Muscle of leg (tissue), 16 donors: ENCODE measurements at places on chromosomes 16 and 17. TPM values are rescaled to one million over a fixed set of nuclear protein-coding genes. Genes with fewer than 3 reads are reported as not detected.

The SHCBP1 gene
- total RNA-seq = 6.6 TPM

The SPNS2 gene
- 5.0 TPM for total RNA-seq

The TMEM98 gene
- total RNA-seq = 40.5 TPM

The CFAP119 gene
- 1.8 TPM for total RNA-seq

The C17orf78 gene
- total RNA-seq = not detected

The STXBP4 gene
- 10.6 TPM for total RNA-seq

The RSAD1 gene
- total RNA-seq = 23.9 TPM

The TAC4 gene
- total RNA-seq = 0.75 TPM

The KRTAP2-3 gene
- total RNA-seq = not detected

The RILP gene
- total RNA-seq = 5.7 TPM

The PABPN1L gene
- 0.04 TPM for total RNA-seq

The FOXN1 gene
- not detected for total RNA-seq

DNA sequence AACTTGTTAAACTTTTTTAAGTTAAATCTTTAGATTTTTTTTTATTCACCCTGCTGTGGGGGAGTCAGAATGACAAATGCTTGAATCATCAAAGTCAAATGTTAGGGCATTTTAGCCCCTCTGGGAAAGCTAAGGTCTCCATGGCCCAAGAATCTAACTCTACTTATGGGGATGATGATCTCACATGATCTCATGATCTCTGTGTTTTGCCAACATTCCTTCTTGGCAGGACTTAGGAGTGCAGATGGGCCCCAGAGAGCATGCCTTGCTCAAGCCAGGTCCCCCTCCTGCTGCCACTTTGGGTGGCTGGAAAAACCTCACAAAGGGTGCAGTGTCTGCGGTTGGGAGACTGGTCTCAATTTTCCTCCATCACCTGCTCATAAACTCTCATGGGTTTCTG is 108.6 kb downstream of the PRKCB start:
- no peak for DNase-seq

- no peak for DNase-seq
Observed at GRCh38 chr17:71055128-71055527, 885.8 kb downstream of the KCNJ2 start.

DNA sequence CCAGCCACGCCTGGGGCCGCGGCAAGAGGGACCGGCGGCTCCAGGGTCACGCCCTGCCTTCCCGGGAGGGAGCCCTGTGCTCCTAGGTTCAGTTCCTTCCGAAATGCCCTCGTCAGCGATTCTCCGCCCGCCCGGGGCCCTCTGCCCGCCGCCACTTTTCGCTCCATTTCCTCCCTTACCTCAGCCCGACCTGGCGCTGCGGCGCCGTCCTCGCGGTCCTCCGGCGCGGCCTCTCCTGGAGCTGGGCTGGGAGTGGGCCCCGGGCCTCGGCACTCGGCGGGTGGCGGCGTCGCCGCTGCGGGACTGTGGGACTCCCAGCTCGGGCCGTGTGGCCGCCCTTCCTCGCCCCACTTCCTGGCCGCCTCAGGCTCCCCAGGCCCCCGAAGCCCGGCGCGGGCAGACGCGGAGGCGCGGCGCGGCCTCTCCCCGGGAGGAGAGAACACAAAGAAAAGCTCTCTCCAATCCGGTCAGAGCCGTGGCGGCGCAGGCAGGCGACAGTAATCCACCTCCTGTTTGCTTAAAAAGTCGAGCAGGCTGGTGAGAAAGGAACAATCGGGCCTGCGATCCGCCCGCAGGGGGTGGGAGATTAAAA is 1.6 kb downstream of the BAHCC1 start:
- DNase-seq = no peak

DNA sequence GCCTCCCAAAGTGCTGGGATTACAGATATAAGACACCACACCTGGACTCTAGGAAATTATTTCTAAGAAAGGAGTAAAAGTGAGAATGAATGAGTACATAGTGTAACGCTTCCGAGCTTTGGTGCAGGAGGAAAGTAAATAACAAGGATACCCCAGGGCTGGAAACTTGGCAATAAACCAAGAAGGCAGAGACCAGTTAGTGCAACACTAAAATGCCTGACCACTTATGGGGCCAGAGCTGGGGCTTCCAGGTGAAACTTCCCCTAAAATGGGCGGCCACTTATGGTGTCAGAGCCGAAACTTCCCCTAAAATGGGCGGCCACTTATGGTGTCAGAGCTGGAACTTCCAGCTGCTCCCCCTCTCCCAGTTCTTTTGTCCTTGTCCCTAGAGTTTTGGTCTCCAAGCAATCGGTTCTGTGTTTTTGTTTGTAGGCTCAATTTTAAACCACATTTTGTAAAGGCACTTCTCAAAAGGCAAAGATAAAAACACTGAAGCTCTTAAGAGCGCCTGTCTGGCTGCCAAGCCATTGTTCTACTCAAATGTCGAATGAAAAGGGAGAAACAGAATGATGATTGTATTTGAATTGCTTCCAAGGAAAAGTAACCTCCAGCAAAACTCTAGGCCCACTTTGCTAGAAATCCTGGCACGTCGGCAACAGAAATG is 63.9 kb downstream of the NXN start:
- peak; percentile 96 for DNase-seq

DNA sequence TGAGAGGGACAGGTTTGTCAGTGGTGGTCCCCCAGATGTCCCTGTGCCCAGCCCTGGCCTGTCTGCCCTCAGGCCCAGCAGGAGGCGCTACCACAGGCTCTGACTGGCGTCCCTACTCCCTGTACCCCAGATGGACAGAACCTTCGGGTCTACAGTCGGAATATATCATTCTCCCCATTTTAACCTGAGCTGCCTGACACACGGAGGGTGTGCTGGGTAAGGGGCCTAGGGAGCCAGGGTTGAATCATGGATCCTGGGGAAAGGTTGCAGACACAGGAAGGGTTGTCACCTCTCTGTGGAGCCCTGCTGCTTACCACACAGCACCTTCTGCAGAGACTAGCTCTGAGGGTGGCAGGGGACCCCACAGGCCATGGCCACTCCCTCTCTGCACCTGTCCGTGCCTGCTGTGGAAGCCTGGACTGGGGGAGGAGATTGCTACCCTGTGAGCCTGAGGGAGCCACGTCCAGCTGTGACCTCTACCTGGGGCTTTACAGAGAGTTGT is 162.2 kb upstream of the ZNF267 start:
- no peak for DNase-seq

- DNase-seq = no peak
Observed at GRCh38 chr16:68802190-68802589, 41.1 kb upstream of the TANGO6 start.

DNA sequence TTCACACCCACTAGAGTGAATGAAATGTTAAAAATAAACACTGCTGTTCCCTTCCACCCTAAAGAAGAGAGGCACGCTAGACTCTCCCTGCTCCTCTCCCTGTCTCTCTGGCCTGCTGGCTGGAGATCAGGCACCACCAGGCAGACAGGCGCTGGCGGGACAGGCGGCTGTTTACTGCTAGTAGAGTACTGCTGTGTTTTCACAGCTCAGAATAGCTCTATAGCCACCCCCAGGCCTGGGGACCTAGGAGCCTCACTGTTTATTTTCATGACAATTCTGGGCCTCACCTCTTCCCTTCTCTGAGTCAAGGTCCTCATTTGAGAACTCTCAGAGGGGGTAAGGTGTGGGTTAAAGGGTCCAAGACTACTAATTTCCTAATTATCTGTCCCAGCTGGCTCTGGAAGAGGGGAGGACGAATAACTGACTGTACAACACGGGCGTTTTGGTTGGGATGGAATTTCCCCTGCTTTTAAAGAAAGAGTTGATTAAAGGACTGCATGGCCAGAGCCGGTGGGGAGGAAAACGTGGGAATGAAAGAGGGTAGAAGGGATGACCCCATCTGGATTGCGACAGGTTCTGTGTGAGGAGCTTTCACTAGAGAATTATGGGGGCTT is 9.0 kb upstream of the G6PC1 start:
- peak; percentile 52 for DNase-seq

DNA sequence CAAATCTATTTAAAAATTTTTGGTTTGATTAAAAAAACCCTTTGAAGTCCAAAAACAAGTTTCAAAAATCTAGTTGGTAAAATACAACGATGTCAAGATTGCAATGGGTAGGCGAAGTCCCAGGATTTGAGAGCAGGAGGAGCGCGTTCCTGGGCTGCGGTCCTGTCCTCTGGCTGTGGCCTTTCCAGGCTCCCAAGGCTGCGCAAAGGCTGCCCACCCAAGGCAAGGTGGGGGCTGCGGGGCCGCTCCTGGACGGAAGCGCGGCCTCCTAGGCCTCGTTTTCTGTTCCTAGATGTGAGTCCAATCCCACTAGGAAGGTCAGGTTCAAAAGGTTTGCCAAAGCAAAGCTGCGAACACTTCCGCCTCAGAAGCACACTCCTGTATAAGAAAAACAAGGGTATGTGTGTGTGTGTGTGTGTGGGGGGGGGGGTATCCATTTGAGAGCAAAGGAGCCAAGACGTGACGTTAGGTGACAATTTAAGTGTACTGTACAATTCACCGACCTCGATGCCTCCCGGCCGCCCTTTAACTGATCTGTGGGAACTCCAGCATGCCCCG is 9.2 kb downstream of the AHSP start:
- no peak for DNase-seq

DNA sequence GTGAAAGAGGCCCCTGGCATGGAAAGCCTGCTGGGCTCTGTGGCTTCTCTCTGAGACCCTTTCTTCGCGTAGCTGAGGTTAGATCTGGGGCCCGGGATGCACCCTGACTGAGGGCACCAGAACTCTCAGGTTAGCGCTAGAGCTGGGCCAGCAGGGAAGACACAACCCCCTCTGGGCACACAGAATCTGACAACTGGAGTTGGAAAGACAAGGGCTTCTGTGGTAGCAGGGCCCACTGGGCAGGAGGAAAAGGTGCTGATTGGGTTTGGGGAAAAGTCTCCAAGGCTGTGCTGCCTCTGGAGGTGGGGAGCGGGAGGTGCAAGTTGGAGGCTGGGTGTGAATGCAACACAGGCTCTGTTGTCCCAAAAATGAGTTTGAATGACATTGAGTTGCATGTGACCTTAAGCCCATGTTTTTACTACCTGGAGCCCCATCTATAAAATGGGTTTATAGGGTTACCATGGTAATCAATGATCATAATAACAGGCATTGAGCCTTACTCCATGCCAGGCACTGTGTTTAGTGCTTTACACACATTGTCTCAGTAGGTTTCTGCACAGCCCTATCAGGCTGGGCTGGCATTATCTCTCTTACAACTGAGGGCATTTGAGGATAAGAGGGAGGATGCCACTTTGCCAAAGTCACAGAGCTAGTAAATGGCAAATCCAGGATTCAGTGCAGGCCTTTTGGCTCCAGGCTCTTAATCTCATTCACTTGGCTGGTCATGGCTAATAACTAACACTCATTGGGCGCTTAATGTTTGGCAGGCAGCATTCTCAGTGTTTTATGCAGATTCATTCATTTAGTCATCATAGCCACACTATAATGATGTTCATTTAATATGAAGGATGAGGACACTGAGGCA is 9.5 kb upstream of the IGFBP4 start:
- DNase-seq = no peak

DNA sequence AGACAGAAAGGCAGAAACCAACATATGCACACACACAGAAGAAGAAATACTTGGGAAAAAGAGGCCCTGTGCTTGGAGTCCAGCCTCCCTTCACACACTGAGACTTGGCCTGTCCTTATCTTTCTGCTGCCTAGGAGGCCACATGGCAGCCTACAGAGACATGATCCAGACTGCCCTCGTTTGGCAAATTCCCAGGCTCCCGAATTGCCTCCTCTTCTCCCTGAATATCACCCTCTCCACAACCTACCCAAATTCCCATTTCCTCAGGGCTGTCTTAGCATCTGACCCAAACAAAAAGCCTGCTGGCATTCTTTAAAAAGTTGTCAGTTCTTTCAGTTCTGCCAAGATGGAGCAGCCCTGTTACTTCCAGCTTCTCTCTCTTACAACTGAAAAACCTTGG is 59.8 kb downstream of the DNAH17 start:
- DNase-seq = no peak

DNA sequence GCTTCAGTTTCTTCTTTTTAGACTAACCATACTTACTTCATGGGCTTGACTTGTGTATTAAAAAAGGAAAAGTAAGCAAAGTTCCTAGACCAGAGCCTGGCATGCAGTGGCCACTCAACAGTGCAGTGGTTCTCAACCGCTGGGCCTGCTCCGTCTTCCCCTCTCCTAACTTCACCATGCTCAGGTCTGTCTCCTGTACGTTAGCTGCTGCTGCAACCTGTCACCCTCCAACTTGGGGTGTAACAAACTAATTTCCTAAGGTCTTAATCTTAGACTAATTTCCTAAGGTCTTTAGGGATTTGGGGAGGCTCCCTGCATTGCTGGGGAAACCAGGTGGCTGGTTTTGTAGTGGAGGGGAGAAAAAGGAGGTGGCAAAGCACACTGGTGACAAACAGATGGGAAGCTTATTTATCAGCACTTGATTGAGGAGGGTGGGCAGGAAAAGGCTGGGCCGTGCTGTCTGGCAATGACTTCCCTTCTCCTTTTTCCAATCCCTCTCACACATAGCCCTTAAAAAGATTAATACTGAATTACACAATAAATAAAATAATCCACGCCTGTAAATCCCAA is 2.2 kb upstream of the ARL4D start:
- no peak for DNase-seq

- DNase-seq = no peak
Observed at GRCh38 chr17:72603420-72604242, 482.8 kb downstream of the SOX9 start.

DNA sequence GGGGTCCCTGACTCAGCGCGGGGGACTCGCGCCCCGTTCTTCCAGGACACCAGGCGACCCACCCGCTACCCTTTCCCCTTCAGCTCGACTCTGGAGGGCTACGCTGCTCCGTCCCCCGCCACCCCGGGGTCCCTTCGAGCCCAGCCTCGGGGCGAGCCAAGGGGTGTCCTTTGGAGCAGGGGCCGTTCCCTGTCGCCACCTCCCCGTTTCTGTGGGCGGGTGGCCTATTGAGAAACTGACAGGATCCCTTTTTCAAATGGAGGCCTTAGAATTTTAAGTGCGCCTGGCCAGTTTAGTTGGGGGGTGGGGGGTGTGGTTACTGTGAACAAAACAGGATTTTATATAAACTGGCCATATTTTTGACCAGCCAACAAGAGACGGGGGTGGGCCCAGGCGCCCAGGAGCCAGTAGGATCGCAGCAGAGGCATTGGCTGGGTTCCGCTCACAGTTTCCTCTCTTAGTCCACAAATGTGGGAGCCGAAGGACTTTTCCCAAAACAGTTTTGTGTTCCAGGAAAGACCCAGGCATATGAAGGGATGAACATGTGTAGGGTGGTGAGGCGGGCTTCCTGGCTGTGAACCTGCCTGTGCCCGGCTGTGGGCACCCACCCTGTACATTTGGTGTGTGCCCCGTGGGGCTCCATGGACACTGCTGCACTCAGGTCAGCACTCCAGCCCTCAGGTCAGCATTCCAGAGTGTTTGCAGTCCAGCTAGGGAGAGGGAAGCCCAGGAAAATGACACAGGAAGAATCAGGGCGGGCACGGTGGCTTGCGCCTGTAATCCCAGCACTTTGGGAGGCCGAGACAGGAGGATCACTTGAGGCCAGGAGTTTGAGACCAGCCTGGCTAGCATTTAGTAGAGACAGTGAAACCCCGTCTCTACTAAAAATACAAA is 722 bp upstream of the TIMP2 start:
- DNase-seq = peak; percentile 96

GRCh38 chr17:2854143-2855055 is 58.2 kb downstream of the RAP1GAP2 start:
- DNase-seq = peak; percentile 9

- peak; percentile 94 for DNase-seq
Observed at GRCh38 chr17:67779098-67779672, 46.1 kb upstream of the BPTF start.
